Hematopoietic multipotent progenitor cell treated with erythropoietin and hydrocortisone succinate and interleukin-3 and kit ligand, for 17 days (in vitro differentiated cells): ENCODE measurements at places on chromosomes 11 and 22.

DNA sequence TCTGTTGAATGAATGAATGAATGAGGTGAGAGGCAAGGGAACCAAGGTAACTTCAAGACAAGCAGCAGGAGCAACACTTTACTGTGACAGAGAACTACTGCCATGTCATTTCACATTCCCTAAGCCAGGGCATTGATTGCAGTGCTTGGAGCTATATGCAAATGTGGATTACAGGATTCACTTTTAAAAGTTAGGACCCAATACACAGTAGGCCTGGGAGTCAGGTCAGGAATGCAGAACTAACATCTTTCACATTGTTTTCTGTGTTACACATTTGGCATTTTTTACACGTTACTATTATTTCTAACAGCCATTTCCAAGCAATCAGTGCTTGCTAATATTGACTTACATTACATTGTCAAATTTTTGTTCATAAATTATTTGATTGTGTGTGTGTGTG, 26.2 kb upstream of the ME3 start:
- DNase-seq, result no peak

GRCh38 chr11:127616158-127616557, 615.6 kb upstream of the KIRREL3 start:
- DNase-seq, result no peak

GRCh38 chr11:10611979-10612862, 43.8 kb upstream of the LYVE1 start:
- DNase-seq, result no peak

DNA sequence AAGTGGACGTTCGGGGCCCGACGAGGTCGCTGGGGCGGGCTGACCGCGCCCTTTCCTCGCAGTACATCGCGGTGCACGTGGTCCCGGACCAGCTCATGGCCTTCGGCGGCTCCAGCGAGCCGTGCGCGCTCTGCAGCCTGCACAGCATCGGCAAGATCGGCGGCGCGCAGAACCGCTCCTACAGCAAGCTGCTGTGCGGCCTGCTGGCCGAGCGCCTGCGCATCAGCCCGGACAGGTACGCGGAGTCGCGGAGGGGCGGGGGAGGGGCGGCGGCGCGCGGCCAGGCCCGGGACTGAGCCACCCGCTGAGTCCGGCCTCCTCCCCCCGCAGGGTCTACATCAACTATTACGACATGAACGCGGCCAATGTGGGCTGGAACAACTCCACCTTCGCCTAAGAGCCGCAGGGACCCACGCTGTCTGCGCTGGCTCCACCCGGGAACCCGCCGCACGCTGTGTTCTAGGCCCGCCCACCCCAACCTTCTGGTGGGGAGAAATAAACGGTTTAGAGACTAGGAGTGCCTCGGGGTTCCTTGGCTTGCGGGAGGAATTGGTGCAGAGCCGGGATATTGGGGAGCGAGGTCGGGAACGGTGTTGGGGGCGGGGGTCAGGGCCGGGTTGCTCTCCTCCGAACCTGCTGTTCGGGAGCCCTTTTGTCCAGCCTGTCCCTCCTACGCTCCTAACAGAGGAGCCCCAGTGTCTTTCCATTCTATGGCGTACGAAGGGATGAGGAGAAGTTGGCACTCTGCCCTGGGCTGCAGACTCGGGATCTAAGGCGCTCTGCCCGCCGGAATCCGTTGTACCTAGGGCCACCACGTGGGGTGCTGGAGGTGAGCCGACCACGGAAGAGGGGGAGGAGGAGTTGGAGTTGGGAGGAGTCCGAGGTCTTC, 771 bp downstream of the MIF start:
- DNase-seq, result peak; percentile 59

GRCh38 chr11:100801225-100801999, 114.3 kb downstream of the ARHGAP42 start:
- DNase-seq, result no peak

DNA sequence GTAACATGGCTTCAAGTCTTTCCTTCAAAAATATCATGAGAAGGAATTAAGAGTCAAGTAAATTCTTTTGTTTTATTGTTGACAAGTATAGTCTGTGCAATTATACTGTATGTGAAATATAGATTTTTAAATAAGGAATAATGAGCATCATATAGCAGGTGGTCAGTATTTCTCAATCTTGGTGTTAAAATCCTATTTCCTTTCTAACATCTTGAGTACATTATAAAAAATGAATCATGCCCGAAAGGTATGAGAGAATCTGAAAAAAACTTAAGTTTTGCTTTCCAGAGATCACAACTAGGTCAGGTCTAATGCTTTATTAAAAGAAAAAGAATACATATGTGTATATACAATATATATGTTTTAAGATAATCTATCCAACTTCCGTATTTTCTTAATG, 53.1 kb downstream of the KIF18A start:
- DNase-seq, result no peak

DNA sequence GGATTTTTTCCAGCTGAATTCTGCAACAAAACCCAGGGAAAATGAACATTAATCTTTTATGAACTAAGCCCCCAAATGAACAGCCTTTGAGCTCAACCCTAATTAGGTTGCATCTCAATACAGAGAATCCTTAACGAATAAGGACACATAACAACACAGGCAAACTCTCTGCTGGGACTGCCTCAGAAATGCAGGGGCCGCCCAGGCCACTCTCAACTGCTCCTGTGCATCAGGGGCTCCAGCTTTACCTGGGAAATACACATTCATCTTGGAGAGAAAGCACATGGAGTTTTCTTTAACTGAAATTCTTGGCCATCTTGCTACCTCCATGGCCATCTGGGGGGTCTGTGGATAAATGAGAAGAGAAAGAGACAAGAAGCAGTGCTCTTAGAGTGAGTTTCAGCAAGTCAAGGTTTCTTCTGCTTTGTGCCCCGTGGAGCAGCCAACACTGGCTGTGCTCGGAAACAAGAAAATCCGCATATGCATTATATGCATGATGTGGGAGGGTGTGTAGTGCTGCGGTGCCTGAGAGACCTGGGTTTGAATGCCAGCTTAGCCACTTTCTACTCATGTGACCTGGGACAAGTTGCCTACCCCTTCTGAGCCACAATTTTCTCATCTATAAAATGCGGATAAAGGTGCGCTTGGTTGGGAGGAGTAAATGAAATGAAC, 81.9 kb upstream of the RCN1 start:
- DNase-seq, result no peak

DNA sequence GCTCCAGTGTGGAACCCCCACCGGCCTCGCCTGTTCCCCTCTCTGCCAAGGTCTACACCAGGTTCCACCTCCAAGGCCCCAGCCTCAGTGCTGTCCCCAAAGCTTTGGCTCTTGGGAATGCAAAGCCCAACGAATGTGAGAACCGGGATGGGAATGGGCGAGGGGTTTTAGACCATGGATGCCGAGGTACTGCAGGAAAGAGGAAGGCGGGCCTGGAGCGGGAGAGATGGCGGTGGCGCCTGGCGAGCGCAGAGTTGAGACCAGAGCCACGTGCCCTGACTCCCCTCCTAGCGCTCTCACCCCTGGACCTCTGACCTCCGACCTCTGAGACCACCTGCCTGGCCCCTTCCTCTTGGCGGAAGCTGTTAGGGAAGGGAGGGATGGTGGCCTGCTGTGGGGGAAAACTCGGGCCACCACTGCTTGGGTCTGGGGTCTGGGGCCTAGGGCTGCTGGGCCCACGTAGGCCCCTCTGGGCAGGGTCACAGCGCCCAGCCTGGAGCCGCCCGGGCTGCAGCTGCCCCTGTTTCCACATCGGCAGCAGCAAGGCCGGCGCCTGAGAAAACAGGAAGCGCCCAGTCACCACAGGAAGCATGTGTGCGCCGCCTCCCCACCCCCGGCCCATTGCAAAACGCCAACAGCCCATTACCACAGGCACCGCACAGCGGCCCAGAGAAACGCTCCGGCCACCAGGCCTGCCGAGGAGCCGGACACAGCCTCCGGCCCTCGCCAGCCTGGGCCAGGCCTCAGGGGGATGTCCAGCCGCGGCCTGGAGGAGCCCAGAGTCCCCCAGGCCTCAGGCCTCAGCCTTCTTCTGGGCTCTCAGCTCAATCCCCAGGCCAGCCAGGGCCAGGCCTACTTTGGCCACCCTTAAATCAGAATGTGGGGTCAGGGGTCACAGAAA, 13.8 kb upstream of the SLC39A13 start:
- no peak for DNase-seq

DNA sequence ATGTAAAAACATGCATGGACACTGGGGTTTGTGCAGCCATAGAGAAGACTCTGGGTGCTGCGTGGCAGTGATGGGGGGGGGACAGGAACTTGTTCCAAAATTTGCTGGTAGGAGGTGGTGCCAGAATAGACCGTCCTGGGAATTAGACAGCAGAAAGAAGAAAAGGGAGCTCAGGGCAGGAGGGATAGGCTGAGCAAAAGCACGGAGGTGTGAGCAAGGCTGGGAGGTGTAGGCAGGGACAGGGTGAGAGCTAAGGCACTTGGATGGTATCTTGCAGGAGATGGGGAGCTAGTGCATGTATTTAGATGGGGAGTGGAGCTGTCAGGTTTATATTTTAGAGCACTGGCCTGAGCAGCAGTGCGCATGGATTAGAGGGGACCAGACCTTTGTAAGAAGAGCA, 53.8 kb downstream of the PKNOX2 start:
- no peak for DNase-seq

DNA sequence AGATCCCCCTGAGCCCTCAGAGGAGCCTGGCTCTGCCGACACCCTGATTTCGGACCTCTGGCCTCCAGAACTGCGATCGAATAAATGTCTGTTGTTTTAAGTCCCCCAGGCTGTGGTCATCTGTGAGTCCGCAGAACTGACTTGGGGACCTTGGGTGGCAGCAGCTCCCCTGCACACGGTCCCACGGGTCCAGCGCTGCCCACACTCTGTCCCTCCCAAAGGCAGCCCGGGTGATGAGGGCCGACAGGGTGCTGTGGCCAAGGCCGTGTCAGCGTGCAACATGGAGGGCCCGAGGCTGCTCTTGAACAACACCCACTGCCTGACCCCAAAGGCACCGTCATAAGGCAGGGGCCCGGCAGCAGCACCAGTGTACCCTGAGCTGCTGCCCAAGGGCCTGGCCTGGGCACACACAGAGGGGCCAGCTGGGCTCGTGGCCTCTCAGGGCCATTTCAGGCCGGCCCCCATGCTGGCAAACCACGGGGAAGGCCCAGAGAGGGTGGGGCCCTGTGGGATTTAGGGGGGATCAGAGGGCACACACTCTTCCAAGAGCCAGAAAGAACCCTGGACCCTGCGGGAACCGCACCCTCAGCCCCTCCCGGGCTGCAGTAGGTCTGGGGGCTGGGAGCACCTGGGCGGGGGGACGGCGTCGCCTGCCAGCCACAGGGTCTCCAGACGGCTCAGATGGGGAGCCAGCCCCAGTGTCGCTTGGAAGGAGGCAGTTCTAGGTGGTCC, 77.1 kb upstream of the PRR5 start:
- no peak for DNase-seq

GRCh38 chr11:102064316-102064715, 17.1 kb downstream of the CFAP300 start:
- DNase-seq, result no peak

DNA sequence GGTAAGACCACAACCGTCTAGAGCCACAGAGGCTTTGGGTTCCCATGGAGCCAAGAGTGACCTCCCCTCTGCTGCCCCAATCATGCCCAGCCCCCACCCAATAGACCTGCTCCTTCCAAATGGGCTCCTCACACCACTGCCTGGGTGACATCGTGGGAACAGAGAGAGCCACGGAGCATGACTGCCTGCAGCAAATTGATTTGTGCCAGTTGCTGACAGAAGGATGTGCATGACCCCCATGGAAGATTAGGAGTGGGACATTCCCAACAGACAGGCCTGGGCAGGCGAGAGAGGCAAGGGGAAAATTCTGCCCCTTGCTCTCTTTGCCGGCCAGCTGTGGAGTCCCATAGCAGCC, 88.5 kb downstream of the TENM4 start:
- DNase-seq, result no peak

GRCh38 chr22:38315823-38316363, 1.3 kb downstream of the CSNK1E start:
- no peak for DNase-seq

GRCh38 chr22:42380769-42381551, 51.2 kb downstream of the NFAM1 start:
- no peak for DNase-seq

DNA sequence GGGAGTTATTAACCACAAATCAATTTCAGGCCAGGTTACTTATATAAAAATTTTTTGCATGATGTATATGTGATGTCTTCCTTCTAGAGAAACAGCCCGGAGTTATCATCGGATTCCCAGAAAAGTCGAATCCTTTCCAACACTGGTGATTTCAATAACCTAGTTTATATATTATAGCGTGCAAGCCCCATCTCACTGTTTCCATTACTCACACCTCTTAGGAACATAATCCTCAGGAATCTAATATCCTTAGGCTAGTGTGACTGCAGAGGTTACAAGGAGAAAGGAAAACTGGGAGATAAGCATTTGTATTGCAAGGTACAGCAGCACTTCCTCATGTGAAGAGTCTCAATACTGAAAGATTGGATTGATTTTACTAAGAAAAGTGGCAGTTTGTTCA, 20.3 kb downstream of the ARHGAP20 start:
- DNase-seq, result no peak

DNA sequence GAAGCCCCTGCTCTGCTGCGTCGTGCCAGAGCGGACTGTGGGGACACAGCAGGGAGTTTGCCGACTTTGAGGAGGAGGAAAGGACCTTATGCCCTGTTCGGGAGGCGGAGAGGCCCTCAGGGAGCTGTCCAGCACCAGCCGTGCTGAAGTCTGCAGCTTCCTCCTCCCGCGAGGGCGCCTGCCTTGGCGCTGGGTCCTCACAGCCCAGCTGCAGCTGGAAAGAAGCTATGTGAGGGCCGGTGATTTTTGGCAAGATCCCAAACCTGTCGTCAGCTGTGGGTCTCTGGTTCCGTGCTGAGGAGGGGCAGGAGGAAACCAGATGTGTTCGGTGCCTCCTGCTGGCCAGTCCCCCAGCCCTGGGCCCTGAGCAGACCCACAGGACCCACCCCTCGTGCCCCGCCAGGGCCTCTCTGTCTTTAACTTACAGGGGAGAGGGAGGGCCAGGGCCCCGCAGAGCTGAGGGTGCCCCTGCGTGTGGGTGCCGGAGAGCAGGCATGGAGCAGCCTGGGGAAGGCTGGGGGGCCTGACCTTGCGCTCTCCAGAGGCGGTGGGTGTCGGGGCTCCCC, 12.0 kb downstream of the BRSK2 start:
- DNase-seq, result no peak

- DNase-seq, result no peak
Observed at GRCh38 chr22:47231759-47232158, 469.3 kb downstream of the TBC1D22A start.

GRCh38 chr11:16902781-16903378, 111.3 kb downstream of the PLEKHA7 start:
- DNase-seq, result no peak

DNA sequence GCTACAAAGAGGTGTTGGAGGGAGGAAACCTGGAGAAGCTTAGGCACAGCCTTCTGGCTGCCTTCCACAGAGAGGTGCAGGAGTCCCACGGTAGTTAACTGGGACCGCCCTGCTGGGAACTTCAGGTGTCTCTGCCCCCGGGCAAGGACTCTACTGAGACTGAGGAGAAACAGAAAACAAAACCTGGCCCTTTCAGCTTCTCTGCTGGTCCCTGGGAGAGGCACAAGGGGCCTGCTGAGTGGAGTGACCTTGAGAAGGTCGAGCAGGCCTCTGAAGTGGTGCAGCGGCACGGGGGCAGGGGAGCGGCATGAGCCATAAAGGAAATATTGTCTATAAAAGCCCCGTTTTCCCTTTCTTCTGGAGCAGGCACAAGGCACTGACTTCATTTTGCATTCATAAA, 38.9 kb downstream of the NTM start:
- DNase-seq, result no peak

GRCh38 chr22:48536541-48537342, 1290.9 kb downstream of the BRD1 start:
- no peak for DNase-seq

GRCh38 chr22:24981656-24982055, 29.1 kb downstream of the KIAA1671 start:
- DNase-seq, result no peak

GRCh38 chr11:115766561-115766960, 262.3 kb upstream of the CADM1 start:
- DNase-seq, result no peak
